Stimulated activated CD4-positive, alpha-beta T cell treated with anti-CD3 and anti-CD28 coated beads, TNF-alpha, amount 100 ng/mL, for 24 hours (primary cell): ENCODE measurements at places on chromosomes 6 and 20.

- DNase-seq: no peak
These were observed 23.7 kb downstream of the MOCS3 start for GRCh38 chr20:50982363-50982762.

DNA sequence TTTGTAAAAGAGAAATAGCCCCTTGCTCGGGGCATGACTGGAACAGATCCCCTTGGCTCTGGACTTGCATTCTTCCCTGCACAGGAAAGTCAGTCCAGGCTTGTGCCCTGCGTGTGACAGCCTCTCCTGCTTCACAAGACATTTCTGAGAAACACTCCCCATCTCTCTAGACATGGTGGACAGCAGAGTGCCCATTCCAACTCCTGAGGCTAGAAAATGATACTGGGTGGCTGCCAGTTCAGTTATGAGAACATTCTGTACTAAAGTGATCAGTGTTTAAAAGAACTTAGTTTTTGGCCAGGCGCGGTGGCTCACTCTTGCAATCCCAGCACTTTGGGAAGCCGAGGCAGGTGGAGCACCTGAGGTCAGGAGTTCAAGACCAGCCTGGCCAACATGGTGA lies 41.3 kb downstream of the TGM3 start:
- DNase-seq: no peak

GRCh38 chr6:166266336-166266735 lies 41.9 kb downstream of the PRR18 start:
- no peak for DNase-seq

- DNase-seq: no peak
These were observed 178.2 kb upstream of the THEMIS start for GRCh38 chr6:128079021-128079420.

- no peak for DNase-seq
These were observed 280.3 kb upstream of the SYNCRIP start for GRCh38 chr6:85923013-85923430.

GRCh38 chr6:15327271-15327670 lies 81.4 kb downstream of the JARID2 start:
- DNase-seq: no peak

DNA sequence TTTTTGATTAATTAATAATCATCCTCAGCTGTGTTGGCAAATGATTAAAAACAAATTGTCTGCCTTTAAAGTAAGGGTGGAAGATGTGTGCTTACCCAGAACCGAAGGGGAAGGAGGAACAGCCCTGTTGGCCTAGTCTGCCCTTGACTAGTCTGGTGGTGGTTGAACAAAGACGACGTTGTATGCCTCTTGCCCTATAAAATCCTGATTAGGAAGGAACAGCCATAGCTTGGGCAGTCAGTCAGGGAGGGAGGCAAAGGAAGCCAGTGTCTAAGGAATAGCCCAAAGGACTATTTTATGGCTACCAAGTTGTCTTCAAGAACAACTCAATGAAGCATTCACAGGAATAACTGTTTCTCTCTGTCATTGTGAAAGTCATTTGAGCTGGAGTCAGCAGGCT lies 70.7 kb downstream of the PRDM1 start:
- no peak for DNase-seq

DNA sequence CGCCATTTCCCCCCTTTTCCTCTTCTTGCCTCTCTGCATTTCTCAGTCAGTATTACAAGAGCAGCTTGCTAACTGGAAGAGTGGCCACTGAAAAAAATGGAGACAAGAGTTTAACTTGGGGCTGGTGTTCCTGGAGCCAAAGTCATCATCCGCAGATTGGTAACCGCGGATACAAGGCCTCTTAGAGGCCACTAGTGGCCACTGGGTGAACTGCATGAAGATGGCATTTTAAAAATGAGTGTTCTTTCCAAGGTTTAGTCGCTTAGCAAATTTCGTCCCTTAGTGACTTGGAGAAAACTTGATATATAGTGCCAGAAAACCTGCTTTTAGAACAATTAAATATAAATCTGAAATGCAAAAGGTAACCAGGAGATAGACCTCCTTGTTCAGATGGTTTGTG lies 4.8 kb downstream of the F13A1 start:
- DNase-seq: no peak

DNA sequence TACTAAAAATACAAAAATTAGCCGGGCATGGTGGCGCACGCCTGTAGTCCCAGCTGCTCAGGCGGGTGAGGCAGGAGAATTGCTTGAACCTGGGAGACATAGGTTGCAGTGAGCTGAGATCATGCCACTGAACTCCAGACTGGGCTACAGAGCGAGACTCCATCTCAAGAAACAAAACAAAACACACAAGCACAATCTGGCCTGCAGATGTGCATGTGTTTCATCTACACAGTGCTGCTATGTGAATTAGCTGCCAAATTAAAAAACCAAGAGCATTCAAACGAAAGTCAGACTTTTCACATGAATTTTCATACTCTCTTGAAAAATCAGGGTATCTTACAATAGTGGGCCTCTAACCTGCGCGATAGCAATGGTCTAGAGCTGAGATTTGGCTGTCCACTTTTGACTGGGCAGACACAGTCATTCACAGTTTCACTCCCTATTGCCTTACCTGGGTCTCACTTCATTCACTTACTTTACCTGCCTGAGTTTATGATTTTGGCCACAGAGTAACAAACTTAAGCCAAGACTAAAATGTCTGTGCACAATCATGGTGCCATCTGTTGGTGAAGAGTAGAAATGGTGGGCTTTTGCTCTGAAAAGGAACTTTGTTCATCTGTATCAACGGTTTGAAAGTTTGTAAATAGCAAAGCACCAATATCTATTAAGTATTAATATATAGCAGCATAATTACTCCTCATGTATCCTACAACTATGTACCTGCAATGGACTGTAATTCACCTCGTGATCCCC lies 138.5 kb upstream of the UST start:
- no peak for DNase-seq

DNA sequence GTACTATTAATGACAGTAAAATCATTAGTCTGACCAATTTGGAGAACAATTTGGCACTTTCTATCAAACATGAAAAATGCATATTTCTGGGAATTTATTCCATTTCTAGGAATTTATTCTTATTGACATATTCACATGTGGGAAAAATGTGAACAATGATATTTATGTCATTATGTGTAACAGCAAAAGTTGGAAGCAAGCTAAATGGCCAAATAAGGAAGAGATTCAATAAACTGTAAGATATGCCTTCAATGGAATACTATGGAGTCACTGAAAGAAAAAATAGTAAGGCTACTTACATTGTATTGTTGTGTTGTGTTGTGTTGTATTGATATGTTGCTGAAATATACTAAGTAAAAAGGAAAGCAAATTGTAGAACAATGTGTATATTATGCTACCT lies 100.5 kb upstream of the EDN1 start:
- no peak for DNase-seq

- no peak for DNase-seq
These were observed 107.3 kb downstream of the GMPR start for GRCh38 chr6:16345449-16346330.

DNA sequence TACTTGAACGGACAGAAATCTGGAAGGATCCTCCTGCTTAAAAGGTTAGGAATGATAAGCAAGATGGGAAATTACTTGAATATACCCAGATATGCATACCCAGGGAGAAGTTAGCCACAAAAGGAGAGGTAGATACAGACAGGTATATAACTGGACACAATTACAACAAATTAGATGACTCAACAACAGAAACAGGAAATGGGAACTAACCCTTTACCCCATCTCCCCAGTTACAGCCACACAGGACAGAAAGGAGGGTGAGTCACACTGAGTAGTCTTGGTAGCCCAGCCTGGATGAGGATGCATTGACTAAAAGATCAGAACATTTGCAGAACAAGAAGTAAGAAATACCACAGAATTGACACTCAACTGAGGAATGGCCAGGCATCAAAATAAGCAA lies 61.2 kb downstream of the C6orf52 start:
- no peak for DNase-seq

DNA sequence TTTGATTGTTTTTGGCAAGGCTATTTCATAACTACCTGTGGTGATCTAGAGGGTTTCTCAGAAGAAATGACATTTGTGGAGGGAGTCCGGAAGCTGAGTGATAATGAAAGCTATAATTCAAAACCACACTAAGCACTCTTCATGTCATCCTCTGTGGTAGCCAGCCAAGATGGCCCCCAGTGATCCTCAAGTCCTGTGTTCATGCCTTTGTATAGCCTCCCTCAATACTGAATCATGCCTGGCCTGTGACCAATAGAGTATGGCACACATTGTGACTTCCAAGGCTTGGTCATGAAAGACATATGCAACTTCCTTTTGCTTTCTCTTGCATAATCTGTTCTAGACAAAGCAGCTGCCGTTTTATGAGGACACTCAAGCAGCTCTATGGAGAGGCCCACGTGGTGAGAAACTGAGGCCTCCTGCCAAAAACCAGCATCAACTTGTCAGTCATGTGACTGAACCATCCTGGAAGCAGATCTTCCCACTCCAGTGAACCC lies 12.8 kb upstream of the DNAAF9 start:
- peak; percentile 32 for DNase-seq

DNA sequence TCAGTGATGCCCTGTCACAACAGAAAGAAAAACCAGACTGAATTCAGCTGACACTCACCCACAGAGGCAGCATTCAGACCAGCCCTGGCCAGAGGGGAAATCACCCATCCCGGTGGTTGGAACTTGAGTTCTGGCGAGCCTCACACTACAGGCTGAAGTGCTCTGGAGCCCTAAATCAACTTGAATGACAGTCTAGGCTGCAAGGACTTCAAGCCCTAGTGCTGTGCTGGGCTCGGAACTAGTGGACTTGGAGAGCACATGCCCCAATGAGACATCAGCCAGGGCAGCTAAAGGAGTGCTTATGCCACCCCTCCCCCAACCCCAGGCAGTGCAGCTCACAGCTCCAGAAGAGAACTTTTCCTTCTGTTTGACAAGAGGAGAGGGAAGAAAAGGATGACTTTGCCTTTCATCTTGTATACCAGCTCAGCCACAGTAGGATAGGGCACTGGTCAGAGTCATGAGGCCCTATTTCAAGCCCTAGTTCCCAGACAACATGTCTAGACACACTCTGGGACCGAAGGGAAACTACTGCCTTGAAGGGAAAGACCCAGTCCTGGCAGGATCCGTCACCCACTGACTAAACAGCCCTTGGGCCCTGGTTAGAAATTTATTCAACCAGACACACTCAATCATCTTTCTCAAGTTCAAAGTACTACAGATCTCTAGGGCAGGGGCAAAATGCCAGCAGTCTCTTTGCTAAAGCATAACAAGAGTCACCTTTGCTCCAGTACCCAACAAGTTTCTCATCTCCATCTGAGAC lies 43.2 kb upstream of the PNRC1 start:
- DNase-seq: no peak

GRCh38 chr20:24442909-24443308 lies 26.5 kb upstream of the SYNDIG1 start:
- no peak for DNase-seq

GRCh38 chr6:155171109-155171746 lies 92.6 kb upstream of the CLDN20 start:
- DNase-seq: peak; percentile 85

- no peak for DNase-seq
These were observed 506.6 kb upstream of the MAN1A1 start for GRCh38 chr6:119856136-119856535.

DNA sequence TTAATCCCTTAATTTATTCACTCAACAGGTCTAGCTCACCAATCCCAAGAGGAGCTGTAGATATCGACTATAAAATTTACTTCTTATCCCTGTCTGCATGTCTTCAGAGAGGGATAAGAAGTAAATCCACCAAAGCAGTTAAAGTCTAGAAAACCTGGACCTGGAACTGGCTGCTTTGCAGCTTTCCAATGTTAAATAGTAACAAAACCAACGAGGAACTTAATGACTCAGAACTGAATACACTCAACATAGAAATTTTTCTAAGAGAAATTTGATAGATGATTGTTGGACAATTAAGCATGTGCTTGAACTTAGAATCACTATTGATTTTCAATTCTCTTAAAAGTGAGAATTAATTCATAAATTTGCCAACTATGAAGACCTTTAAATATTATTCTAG lies 11.5 kb upstream of the TMEM244 start:
- no peak for DNase-seq

DNA sequence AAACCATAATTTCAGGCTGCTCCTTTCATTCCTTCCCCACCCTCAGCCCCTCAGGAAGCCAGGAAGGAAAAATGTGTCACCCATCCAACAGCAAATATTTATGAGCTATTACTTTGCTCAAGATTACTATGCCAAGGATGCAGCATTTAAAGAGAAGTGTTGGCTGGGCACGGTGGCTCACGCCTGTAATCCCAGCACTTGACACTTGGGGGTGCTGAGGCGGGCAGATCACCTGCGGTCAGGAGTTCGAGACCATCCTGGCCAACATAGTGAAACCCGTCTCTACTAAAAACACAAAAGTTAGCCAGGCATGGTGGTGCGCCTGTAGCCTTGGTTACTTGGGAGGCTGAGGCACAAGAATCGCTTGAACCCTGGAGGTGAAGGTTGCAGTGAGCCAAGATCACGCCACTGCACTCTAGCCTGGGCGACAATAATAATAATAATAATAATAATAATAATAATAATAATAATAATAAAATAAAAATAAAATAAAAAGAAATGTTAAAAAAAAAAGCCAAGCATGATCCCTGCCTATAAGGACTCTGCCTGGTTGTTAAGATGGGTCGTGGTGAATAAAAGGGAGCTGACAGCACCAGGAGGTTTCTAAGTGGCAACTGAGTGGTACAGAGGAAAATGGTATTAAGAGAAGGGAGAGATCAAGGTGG lies 20.5 kb upstream of the TIAM2 start:
- peak; percentile 24 for DNase-seq
